ENCODE measurements at places on chromosomes 6 and 20.

GRCh38 chr6:75283907-75284631 lies 523 bp downstream of the TMEM30A start:
- DNase-seq = no peak

GRCh38 chr6:139828751-139829519 lies 454.5 kb upstream of the CITED2 start:
- no peak for DNase-seq

- no peak for DNase-seq
Measured at GRCh38 chr6:139147628-139148027, 12.7 kb downstream of the HECA start.

GRCh38 chr6:14713008-14713960 lies 532.6 kb upstream of the JARID2 start:
- no peak for DNase-seq

DNA sequence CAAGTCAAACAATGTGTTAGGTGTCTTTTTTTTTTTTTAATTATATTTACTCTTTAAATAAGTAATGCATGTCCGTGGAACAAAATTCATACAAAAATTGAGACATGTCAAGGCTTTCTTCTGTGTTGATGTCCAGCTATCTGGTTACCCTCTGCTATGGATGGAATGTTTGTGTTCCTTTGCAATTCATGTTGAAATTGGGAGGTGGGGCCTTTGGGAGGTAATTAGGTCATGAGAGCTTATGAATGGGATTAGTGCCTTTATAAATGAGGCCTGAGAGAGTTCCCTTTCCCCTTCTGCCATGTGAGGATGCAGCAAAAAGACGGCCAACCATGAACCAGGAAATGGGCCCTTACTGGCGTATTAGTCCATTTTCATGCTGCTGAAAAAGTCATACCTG lies 83.1 kb upstream of the KCNG1 start:
- no peak for DNase-seq

DNA sequence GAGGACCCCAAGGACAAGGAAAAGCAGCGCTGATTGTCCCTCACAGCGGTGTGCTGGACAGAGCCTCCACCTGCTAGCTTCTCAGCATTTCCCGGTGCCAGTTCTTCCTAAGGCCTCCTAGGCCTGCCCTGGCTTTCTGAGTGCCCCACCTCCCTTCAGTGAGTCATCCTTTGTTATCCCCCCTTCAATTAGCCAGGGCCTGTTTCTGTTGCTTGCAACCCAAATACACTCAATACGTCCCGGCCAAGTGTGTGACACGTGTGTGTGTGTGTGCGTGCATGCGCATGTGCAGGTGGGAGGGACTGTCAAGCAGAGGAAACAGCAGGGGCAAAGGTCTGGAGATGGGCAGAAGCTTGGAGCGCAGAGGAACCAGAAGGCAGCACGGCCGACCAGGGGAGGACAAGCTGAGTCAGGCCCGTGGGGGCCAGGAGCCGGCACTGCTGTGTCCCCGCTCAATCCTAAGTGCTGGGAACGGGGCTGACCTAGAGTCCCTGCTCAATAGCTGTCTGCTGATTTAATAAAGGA lies 159.8 kb downstream of the PREX1 start:
- no peak for DNase-seq

- DNase-seq = no peak
Measured at GRCh38 chr20:51607170-51607569, 64.7 kb upstream of the NFATC2 start.

GRCh38 chr20:50029697-50030461 lies 47.1 kb downstream of the SNAI1 start:
- DNase-seq = no peak

- DNase-seq = no peak
Measured at GRCh38 chr20:58169450-58169849, 59.0 kb downstream of the ANKRD60 start.

DNA sequence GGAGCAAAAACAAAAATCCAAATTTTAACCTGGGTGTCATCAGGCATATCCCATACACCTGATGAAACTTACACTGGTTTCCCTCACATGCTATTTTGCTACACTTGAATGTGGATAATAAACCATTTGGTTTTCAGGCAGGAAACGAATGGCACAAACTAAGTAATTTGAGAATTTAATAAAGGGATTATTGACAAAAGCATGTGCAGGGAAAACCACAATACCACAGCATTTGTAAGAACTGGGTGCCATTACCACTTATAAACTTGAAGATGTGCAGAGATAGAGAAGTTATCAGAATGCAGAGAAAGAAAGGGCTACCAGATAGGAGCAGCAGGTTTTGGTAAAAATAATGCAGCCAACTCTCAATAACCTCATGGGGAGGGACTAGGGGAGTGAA lies 151.2 kb downstream of the RFX6 start:
- DNase-seq = peak; percentile 41

DNA sequence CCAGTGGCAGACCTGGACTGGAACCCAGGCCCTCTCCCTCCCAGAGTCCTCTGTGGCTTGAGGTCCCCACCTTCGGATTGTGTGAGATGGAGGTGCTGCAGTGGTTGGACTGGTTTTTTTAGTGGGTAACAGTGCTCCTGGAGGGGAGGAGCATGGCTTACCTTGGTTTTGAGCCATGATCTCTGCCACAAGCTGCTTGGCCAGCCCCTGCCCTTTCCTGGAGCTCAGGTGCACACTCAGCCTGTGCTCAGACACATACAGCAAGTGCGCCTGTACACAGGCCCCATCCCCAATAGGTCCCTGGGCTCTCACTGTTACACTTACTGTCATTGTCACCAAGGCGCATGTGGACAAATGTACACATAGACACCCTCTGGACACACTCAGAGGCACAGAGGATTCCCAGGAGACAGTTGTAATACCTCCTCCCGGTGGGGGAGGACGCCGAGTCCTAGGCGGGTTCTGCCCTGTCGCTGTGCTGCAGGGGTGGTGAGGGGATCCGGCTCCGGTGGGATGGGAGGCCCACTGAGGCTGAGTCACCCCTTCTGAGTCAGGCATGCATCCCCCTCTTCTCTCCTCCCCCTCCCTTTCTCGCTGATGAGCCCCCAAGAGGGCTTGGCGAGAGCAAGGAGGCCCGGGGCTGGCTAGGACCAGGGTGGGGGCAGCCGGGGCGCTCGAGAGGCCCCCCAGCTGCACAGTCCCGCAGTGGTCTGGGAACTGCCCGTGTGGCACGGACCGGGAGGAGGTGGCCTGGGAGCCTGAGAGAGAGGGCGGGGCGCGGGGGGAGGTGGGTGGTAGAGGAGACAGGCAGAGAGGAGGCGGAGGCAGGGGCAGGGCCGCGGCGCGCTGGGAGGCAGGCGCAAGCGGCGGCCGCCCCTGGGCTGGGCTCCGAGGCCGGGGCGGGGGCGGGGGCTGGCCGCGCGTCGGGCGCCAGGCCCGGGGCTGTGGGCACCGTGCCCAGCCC lies 522 bp upstream of the EPB41L1 start:
- DNase-seq = peak; percentile 76

GRCh38 chr6:20948556-20948955 lies 414.3 kb downstream of the CDKAL1 start:
- DNase-seq = peak; percentile 77
